ENCODE measurements at places on chromosomes 13 and 19. TPM values are rescaled to one million over a fixed set of nuclear protein-coding genes. Genes with fewer than 3 reads are reported as not detected.

DNA sequence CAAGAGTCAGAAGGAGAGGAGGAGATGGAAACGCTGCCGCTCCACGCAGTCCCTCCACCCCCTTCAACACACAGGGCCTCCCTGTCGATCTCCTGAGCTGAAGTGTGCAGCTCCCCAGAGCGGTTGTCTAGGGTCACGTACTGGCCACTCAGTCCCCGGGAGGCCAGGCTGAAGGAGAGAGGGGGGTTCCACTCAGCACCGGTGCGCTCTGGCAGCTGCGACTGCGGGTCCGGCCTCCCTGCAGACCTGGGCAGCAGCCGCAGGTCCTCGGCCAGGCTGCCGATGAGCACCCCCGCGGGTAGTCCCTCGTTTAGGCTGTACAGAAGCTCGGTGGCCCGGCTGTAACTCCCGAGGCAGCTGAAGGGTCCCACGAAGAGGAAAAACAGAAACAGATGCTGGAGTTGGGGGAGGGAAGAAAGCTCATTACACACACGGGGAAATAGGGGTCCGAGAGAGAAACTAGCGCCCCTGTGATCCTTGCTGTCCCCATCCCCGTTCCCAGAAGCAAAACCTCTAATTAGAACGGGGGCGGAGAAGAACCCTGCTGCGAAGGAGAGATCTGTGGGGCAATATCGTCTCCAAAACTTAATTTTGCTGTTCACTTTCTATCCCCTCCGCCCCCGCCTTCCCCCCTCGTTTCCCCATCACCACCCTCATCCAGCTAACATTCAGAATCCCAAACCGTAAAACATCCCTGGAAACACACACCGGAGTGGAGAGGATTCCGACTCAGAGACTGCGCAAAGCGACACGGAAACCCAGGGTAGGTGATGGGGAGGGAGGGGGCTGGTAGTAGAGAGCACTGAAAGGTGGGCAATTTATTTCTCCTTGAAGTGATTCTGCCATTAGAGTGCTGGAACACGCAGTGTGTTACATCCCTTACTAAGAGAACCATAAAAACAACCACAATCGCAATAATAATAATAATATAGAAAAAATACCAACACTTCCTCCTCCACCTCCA is 1.8 kb downstream of the PCDH20 start:
- no peak for DNase-seq

CA11 gene
- 1.3 TPM for total RNA-seq

DNA sequence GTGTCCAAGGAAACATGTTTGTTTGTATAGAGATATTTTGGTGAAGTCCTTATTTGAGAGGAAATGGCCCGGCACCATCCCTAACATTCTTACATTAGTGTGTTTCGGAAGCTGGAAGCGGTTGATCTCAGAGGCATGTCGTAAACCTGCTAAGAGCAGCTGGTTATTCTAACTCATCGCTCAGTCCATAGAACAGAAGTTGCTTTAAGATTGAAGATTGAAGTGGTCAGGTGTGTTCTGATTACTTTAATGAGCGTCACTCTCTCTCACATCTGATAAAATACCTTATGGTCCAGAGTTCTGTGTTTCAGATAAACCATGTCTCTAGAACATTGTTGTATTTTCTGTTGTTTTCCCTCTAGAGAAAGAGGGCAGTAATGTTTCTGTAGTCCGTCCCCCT is 60.2 kb upstream of the FLT1 start:
- peak; percentile 41 for DNase-seq

GRCh38 chr19:41998246-41999020 is 4.4 kb upstream of the ATP1A3 start:
- peak; percentile 47 for DNase-seq

DNA sequence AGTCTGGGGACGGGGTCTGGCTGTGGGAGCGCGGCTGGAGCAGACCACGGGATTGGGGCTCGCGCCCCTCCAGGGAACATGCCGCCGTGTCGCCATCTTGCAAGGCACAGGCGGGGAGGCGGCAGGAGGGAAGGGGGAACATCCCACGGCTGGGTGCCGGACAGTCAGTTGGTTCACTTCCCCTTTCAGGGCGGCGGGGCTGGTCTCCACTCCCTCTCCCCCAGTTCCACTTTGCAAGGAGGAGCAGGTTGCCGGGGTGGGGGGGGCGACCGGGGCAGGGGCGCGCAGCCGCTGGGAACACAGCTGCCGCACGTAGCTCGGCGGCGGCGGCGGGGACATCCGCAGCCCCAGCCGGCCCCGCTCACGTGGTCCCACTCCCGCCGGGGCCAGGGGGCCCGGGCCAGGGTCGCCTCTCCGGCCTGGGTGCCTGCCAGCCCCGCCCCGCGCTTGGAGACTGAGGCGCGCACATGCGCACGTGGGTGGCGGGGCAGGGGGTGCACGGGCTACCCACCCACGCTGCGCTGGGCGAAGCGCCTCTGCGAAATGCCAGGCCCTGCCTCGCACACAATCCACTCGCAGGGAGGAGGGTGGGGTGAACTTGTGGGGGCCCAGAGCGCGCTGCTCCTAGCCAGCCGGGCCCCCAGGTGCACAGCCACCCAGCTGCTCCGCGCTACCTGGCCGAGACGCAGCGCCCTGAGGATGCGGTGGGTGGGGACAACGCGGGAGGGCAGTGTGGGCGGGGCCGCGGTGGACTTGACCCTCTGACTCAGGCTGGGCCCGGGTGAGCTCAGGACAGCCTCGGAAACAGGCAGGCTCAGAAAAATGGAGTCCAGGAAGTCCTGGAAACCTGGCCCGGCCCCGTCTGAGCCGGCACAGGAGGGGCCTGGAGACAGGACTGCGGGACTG is 6.4 kb downstream of the KLF16 start:
- DNase-seq = peak; percentile 80

TMEM161A gene
- 18.1 TPM for total RNA-seq

DNA sequence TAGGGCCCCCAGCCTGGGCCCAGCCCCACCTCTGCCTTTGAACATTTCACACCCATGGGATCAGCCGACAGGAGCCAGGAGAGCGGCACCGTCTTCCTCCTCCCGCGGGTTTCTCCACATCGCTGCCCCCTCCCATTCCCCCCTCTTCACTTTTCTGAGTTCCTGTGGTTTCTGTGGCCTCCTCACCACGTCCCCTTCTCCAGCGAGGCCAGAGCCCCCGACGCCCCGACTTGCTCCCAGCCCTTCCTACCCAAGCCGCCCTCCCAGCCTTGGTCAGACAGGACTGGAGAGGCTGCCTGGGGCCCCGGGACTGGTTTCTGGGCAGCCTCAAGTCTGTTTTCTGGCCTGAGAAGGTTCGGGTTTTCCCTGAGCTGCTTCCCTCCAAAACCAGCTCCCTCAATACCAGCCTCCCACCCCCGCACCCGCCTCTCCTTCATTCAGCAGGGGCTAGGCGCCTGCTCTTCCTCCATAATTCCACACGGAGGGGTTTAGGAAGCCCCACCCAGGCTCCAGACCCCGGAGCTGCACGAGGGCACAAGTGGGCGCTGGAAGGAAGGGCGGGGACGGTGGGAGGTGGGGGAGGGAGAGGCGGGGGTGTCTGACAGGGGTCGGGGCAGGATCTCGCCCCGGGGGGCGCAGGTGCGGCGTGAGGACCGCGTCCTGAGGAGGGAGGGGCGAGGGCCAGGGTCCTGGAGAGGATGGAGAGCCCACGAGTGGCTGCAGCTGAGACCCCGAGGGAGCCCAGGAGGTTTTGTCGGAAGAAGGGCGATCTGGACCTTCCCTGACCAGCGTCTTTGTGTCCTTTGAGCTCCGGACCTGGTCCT is 4.0 kb upstream of the SIGLEC10 start:
- DNase-seq = no peak

COL5A3 gene
- total RNA-seq = 10.6 TPM

FXYD3 gene
- total RNA-seq = not detected

DNA sequence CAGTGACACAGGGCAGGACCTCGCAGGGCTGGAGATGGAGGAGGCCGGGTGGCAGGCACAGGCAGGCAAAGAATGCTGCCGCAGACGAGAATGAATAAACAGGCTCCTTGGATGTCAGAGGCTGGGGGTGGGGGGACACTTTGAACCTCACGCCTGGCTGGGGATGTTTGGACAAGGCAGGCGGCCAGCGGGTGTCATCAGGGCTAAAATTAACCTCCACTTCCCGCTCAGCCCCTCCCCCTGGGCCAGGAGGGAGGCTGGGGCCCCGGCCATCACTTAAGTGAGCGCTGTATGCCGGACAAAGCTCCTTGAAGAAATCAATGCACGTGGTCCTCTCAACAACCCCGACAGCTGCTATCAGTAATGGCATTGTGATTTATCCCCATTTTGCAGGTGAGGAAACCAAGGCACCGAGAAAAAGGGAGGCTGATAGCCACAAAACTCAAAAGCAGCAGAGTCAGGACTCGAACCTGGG is 10.3 kb upstream of the FUT5 start:
- DNase-seq = peak; percentile 80

RFPL4A gene
- total RNA-seq = not detected

GRCh38 chr19:23799321-23799720 is 40.6 kb upstream of the ZNF681 start:
- no peak for DNase-seq

ZNF235 gene
- total RNA-seq = 8.2 TPM

Measured in fibroblast of villous mesenchyme (primary cell).